ENCODE measurements at places on chromosomes 3 and 15. TPM values are rescaled to one million over a fixed set of nuclear protein-coding genes. Genes with fewer than 3 reads are reported as not detected.

The ARHGEF3 gene
- 38.8 TPM for total RNA-seq

The XCR1 gene
- not detected for total RNA-seq

The ACAP2 gene
- total RNA-seq: 41.1 TPM

The RASL12 gene
- total RNA-seq: not detected

The ATP6V1A gene
- total RNA-seq: 10.7 TPM

The ZNF197 gene
- 3.5 TPM for total RNA-seq

The PIK3CB gene
- 15.0 TPM for total RNA-seq

The HHLA2 gene
- total RNA-seq: 0.58 TPM

The ISLR gene
- total RNA-seq: not detected

The MPI gene
- 19.9 TPM for total RNA-seq

The POC1A gene
- 0.24 TPM for total RNA-seq

The ZNF770 gene
- total RNA-seq: 37.7 TPM

The EXD1 gene
- total RNA-seq: not detected

The THAP10 gene
- not detected for total RNA-seq

The TRAIP gene
- total RNA-seq: 5.5 TPM

The ISLR2 gene
- not detected for total RNA-seq

The PIGBOS1 gene
- total RNA-seq: 6.4 TPM

The GALNT15 gene
- not detected for total RNA-seq

The CACNA2D3 gene
- total RNA-seq: not detected

The RNF168 gene
- 51.3 TPM for total RNA-seq

The NUP210 gene
- 80.6 TPM for total RNA-seq
